ENCODE measurements at places on chromosomes 5 and 9.

DNA sequence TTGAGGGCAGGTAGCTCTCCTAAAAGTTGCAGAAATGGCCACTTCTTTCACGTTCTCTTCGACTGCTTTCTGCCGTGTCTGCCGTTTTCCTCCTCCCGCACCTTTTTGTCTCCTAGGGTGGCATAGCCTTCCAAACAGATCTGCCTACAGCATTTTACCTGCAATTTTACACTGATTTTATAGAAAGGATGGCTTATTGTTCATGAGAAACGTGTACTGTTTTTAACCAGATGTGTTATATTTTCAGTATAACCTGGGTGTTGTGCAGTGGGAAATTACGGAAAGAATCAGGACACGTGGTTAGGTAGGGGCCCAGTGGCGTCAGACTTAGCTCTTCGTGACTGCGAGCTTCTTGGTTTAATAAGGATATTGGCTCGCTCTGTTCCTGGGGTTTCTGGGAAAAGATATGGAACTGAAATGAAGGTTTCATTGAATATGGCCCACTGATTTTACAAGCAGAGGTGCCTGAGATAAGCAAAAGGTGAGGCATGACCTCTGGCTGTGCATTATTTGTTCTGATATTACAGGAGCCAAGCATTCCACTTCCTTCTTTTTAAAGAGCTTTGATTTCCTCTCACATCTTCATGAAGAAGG, 43.7 kb upstream of the PRSS3 start:
- no peak for DNase-seq

DNA sequence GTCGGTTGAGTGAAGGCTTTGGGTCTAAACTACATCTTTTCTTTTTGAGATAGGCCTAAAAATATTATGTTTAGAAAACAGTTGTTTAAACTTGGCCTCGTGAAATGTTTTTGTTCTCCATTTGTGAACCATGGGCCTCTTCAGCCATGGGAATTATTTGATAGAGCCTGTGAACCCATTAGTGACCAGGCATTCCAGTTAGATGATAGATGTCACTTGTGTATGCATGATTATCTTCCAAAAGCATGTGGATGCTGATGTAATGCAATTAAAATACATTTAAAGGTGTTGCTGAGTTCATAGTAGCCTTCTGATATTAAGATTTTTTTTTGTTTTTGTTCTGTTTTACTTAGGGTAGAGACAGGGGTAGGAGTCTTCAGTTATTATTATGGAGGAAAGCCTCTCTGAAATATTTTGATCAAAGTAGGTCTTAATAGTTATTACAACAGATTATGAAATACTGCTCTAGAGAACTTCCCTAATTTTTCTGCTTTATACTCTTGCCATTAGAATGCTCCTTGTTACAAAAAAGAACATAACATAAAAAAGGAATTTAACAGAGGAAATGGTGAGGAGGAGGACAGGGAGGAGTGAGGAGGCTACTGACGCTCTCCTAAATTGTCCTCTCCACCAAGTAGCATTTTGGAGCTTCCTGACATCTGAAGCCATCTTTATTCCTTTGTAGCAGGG, 32.9 kb downstream of the CPEB4 start:
- DNase-seq: no peak

GRCh38 chr9:16521868-16522411, 348.5 kb downstream of the BNC2 start:
- DNase-seq: no peak

DNA sequence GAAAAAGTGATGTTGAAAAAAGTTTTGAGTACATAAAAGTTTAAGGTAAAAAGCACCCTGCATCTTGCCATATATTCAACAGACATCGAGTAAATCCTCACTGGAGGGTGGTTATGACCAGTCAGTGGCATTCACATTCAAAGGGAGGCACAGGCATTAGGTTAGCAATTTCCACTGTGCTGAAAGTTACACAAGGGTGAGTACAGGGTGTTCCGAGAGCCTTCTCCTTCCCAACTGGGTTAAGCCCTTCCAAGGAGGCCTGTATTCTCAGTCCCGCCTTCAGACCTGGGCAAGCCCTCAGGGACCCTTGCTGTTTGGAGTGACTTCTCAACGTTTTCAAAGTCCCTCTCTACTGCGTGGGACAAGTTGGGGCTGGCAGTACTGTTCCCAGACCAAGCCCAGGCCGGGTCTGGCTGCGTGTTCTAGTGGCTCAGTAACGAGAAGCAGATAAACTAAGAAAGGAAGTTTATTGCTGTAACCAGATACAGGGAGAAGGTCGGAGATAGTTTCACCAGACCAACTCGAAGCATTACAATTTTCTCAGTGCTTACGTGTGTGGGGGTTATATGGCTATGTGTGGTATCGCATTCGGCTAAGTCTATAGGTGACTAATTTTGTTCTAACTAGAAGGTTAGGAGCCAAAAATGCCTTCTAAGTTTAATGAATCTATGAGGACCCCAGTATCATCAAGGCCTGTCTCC, 13.0 kb upstream of the SETX start:
- DNase-seq: no peak

DNA sequence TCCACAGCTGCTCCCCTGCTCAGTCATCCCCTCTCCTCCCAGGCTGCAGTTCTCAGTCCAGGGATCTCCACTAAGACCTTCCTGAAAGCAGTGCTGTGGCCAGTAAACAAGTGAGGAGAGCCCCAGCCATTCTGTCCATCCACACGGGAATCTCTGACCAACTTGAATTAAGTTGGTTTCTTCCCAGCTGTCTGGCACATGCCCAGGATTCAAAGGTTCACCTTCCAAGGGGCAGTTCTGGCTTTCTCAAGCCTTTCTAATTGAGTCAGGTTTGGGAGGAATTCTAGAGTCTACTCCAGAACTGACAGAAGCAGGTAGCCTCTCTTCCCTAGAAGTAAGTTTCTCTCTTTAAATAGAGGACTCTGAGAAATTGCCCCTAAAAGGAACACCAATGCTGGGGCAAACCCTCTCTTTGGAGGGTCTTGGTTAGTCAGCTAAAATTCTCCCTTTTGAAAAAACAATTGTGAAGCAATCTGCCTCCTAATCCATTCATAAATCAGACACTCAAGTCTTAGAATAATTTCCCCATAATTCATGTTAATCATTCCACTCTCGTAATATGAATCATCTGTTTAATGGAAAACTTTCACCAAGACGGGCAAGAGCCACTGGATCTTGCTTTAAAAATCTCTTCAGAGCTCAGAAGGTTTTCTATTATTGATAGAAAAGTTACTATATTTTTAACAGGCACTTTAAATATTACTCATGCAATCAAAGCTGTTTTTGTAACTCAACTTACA, 133.8 kb downstream of the SPOCK1 start:
- DNase-seq: no peak

DNA sequence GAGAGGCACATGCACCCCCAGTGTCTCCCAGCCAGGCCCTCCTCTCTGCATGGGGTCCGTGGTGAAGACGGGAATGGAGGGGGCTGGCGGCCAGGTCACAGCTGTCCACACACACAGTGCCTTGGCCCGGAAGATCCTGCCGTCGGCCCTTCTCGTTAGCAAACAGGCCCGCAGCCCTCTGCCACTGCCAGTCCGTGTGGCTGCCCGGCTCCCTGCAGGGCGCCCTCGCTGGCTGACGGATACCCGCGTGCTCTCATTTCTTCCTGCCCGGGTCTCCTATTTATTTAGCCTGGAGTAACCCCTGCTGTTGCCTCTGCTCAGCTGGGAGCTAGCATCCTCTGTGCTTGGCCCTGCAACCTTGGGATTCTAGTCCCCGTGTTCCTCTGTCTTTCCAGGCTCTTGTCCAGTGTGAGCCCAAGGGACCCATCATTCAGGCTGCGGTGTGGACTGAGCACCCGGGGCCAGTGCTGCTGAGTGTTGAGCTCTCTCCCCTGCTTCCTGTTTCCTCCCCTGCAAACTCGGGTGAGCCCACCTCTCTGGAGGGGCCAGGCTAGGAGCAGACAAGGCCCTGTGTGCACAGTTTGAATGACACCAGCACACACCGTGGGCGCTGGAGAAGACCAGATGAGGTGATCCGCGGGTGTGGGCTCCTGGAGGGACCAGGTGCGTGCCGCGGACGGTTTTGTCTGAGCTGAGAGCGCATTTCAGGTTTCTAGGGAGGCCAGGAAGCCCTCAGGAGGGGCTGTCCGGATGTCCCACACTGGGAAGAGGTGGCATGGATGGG, 14.6 kb upstream of the RNU6ATAC start:
- no peak for DNase-seq

DNA sequence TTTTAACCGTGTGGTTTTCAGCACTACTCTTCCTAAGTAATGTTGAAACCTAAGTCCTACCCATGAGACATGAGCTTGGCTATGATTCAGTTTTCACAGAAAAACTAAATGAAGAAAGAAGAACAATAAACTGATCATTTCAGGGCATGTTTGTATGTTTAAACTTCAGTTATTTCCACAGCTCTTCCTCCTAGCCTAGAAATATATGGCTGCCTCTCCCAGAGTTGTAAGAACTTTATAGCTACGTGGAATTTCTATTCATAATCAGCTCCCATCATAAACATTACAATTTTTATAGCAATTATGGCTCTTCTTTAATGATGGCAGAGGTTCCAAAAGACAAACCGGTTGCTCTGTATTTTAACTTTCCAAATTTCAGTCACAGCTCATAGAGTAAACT, 314.7 kb upstream of the ADAMTSL1 start:
- DNase-seq: no peak

GRCh38 chr9:6268826-6269397, 53.3 kb downstream of the IL33 start:
- no peak for DNase-seq

- DNase-seq: no peak
Measured at GRCh38 chr9:111743275-111743674, 51.5 kb downstream of the SHOC1 start.

DNA sequence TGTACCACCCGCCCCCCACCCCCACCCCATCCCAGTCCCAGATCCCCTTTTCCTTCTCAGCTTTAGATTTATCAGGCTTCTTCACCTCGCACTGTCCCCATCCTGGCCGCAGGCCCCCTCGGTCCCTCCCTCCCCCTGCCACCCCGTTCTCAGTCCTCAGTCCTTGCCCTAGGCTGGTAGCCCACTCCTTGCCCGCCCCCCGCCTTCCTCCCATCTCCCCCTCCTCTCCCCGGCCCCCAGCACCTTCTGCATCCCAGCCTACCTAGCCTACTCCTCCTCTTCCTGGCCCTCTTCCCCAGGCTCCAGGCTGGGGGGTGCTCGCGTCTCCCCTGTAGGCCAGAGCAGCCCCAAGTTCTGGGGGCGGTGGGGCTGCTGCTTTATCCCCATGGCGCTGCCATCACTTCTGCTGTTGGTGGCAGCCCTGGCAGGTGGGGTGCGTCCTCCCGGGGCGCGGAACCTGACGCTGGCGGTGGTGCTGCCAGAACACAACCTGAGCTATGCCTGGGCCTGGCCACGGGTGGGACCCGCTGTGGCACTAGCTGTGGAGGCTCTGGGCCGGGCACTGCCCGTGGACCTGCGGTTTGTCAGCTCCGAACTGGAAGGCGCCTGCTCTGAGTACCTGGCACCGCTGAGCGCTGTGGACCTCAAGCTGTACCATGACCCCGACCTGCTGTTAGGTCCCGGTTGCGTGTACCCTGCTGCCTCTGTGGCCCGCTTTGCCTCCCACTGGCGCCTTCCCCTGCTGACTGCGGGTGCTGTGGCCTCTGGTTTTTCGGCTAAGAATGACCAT, 828 bp downstream of the NPR2 start:
- no peak for DNase-seq

GRCh38 chr9:99803694-99804093, 18.0 kb upstream of the NR4A3 start:
- no peak for DNase-seq

GRCh38 chr9:113348437-113348836, 904 bp upstream of the BSPRY start:
- DNase-seq: no peak

- DNase-seq: no peak
Measured at GRCh38 chr5:89936576-89936975, 473.0 kb downstream of the CETN3 start.

- no peak for DNase-seq
Measured at GRCh38 chr9:111730937-111731567, 63.7 kb downstream of the SHOC1 start.

GRCh38 chr9:129321286-129322021, 143.4 kb upstream of the IER5L start:
- no peak for DNase-seq

- no peak for DNase-seq
Measured at GRCh38 chr9:69380811-69381210, 55.8 kb downstream of the ENTREP1 start.

GRCh38 chr5:163564321-163564938, 59.0 kb downstream of the MAT2B start:
- no peak for DNase-seq

Data from T-helper 22 cell (primary cell).